ENCODE measurements at places on chromosomes 1 and 21.
A peak's percentile ranks its signal among the peaks of the same experiment; 100 is the strongest.

- H3K4me3 ChIP-seq: no peak overlapping the region
- no peaks in the 10 kb centered on the region for H3K27me3 ChIP-seq
- H3K27ac ChIP-seq: no peak overlapping the region
- peaks cover 7% of the 10 kb centered on the region for H3K4me1 ChIP-seq
- peak; percentile 19 for DNase-seq
- H3K36me3 ChIP-seq: no peaks in the 10 kb centered on the region
Observed at GRCh38 chr1:209349363-209350308, 233.9 kb upstream of the CAMK1G start.

- no peaks in the 10 kb centered on the region for H3K27me3 ChIP-seq
- no peak for DNase-seq
- no peak overlapping the region for H3K27ac ChIP-seq
- H3K36me3 ChIP-seq: no peaks in the 10 kb centered on the region
- no peaks in the 10 kb centered on the region for H3K4me1 ChIP-seq
Observed at GRCh38 chr1:42422737-42423136, 33.1 kb downstream of the ZMYND12 start.

DNA sequence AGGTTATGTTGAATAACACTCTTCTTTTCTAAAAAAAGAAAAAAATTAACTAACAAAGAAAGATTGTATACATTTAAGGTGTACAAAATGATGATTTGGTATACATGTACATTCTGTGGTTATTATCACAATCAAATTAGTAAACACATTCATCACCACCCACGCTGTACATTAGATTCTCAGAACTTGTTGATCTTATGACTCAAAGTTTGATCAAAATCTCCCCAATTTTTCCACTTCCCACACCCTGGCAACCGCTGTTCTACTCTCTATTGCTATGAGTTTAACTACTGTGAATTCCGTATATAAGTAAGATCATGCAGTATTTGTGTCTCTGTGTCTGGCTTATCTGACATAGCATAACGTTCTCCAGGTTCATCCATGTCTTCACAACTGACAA, 469.5 kb upstream of the CHRM3 start:
- H3K4me1 ChIP-seq: no peaks in the 10 kb centered on the region
- no peak overlapping the region for H3K27ac ChIP-seq
- no peak for DNase-seq
- H3K27me3 ChIP-seq: no peaks in the 10 kb centered on the region
- H3K4me3 ChIP-seq: no peak overlapping the region

DNA sequence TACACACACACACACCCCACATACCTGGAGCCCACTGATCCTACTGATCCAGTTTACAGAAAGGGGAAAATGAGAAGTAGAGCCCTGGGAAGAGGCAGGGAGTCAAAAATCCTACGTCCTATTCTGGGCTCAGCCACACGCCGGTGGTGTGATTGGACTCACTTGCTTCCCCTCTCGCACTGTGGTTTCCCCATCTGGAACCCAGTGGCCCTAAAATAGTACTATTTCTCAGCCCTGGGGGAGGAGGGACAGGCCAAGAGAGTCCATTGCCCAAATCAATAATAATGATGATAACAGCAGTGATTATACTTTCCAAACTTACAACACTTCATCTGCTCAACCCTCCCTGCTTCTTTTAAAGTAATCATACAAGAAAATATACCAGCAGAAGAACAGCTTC, 2.9 kb upstream of the PIGR start:
- H3K4me3 ChIP-seq: no peak overlapping the region
- no peak overlapping the region for H3K27ac ChIP-seq
- H3K27me3 ChIP-seq: no peaks in the 10 kb centered on the region
- no peak for DNase-seq
- H3K4me1 ChIP-seq: no peaks in the 10 kb centered on the region

GRCh38 chr1:209752890-209753289, 3.0 kb upstream of the TRAF3IP3 start:
- no peak overlapping the region for H3K27ac ChIP-seq
- no peaks in the 10 kb centered on the region for H3K36me3 ChIP-seq
- no peak overlapping the region for H3K4me3 ChIP-seq
- peaks cover 67% of the 10 kb centered on the region for H3K4me1 ChIP-seq
- no peaks in the 10 kb centered on the region for H3K27me3 ChIP-seq
- DNase-seq: no peak

- 0 out of 2 replicates have a peak, but pooled peaks cover 3% of the 10 kb centered on the region for H3K4me1 ChIP-seq
- H3K27me3 ChIP-seq: no peaks in the 10 kb centered on the region
- peak; percentile 35 for DNase-seq
- no peaks in the 10 kb centered on the region for H3K36me3 ChIP-seq
- H3K27ac ChIP-seq: peak overlapping the region; percentile 75
- peak overlapping the region; percentile 94 for H3K4me3 ChIP-seq
Observed at GRCh38 chr1:117928881-117929342, 509 bp downstream of the GDAP2 start.

- H3K36me3 ChIP-seq: no peaks in the 10 kb centered on the region
- no peaks in the 10 kb centered on the region for H3K4me1 ChIP-seq
- no peak overlapping the region for H3K27ac ChIP-seq
- DNase-seq: no peak
- H3K27me3 ChIP-seq: peaks cover 5% of the 10 kb centered on the region
Observed at GRCh38 chr1:201636510-201636971, 97.6 kb downstream of the NAV1 start.

Measured in MM.1S (cell line).